ENCODE measurements at places on chromosomes 2 and 18.

DNA sequence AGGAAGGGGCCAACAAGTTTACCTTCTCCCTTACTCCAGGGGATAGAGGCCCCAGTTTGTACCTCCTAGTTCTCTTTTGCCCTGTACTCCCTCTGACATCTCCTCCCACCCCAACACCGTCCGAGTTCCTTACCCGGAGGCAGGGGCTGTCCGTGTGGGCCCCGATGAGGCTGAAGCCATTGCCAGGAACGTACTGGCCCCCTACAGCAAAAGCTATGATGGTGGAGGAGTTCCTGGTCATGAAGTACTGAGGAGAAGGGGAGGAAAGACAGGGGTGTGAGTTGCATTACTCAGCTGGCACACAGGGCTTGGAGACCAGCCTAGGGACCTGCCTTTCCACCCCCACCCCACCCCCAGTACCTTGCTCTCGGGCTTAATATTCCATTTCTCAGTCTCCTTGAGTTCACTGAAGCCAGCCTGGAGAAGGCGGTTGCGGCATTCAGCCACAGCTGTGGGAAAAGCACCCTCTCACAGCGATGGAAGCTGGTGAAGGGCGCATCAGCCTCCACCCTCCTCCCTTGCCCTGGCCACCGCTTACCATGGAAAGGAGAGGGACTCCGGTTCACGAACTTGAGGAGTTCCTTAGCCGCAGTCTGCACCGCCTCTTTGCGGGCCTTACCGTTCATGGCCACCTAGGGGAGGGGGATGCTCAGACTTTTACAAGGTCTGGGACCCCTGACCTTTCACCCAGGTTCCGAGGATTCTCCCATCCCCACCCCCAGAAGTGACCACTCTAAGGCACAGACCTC lies 1.0 kb downstream of the DNPEP start:
- no peak for DNase-seq

GRCh38 chr2:221747289-221747972 lies 175.3 kb upstream of the EPHA4 start:
- no peak for DNase-seq

DNA sequence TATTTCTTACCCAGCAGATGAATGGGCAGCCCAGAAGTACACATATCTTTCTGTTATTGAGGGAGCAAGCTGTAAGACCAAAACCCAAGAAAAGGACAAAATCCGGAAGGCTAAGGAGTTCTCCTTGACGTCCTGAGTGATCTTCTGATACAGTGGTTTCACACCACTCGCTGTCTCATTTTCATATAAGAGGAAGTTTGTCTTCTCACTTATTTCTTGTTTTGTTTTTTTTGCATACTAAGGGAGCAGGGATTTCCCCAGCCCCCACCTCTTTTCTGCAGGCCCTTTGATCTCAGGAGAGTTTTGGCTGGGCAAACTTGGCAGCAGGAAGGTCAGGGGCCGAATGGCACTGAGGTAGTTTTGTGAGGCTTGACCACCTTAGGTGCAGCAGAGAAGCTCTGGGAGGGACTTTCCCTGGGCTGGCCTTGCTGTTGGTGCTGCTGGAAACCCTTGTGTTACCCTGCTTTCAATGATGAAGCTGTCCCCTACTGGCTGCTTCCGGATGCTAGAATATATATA lies 13.3 kb downstream of the CHRNA1 start:
- no peak for DNase-seq

GRCh38 chr2:217530392-217531090 lies 472.3 kb downstream of the TNS1 start:
- DNase-seq: no peak

DNA sequence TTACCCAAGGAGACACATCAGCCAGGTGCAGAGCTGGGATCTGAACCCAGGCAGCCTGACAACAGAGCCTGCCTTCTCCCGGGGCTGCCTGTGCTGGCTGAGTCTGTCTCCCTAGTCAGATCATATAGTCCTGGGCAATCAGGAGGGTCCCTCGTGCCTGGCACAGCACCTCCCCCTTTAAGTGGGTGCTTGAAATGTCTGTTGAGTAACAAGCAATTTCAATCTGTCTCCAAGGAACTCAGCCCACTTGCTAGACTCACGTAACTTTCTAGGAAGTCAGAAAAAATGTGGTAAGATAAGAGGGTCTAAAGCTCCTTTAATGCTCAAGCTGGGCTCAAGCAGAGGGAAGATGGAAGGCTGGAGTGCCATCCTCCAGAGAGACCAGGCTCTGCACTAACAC lies 51.9 kb downstream of the REEP1 start:
- no peak for DNase-seq

GRCh38 chr2:21261591-21261990 lies 137.8 kb downstream of the TDRD15 start:
- DNase-seq: no peak

DNA sequence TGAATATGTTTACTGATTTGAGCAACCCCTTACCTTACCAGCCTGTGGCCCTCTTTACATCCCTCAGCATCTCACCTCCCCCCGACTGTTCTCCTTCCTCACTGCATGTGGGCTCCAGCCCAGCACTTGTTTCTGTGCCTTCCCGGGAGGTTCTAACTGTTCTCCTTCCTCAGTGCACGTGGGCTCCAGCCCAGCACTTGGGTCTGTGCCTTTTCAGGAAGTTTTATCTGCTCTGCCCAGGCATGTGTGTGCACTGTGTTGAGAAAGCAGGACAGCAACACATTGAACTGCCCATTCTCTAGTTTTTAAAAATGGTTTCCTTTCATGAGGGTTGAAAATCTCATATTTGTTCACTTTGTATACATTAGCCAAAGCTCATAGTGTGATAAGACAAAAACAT lies 158.4 kb downstream of the ATP9B start:
- no peak for DNase-seq

- peak; percentile 39 for DNase-seq
These were observed 1.3 kb downstream of the DUSP28 start for GRCh38 chr2:240561325-240561971.

GRCh38 chr2:192127434-192127833 lies 67.3 kb downstream of the TMEFF2 start:
- DNase-seq: no peak

- DNase-seq: no peak
These were observed 56.4 kb downstream of the NRXN1 start for GRCh38 chr2:50975546-50975945.

DNA sequence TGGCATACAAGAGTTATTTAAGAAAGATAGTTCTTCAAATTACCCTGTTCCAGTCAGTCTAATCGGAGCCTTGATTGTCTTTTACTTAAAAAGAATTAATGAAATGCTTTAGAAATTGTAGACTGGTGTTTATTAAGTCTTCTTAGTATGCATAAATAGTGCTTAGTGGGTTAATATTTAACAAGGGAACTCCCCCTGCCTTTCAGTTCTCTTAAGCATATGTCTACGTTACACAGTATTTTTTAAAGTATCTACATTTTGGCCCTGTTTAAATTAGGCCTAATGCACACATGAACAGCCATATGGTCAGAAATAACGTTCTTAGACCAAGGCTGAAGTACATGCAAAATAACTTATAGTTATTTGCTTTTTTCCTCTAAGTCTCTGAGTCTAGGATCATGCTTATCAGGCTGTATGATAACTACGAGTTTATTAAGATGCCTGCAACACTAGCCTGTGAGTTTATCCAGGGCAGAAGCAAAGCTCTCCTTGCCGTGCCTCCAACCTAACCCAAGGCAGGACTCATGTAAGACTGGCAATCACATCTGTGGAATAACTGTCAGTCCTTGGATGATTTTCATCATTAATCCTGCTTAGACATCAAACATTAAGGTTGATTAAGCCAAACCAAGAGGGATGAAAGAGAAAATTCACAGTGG lies 6.7 kb downstream of the BCL2 start:
- no peak for DNase-seq

GRCh38 chr18:68699043-68699442 lies 15.9 kb downstream of the TMX3 start:
- DNase-seq: no peak

GRCh38 chr18:21064347-21064746 lies 47.3 kb downstream of the ROCK1 start:
- DNase-seq: peak; percentile 46

DNA sequence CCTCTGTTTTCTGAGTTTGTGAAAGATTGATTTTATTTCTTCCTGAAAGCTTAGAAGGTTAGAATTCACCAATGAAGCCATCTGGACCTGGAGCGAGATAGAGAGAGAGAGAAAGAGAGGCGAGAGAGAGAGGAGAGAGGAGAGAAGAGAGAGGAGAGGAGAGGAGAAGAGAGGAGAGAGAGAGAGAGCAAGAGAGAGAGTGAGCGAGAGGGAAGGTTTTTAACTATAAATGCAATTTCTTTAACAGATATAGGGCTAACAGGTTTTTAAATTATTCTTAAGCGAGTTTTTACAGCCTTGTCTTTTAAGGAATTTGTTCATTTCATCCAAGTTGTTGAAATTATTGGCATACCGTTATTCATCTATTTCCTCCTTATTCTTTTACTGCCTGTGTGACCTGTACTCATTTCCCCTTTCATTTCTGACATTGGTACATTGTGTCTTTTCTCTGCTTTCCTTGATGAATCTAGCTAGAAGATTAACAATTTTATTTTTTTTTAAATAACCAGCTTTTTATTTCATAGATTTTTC lies 56.1 kb downstream of the BABAM2 start:
- no peak for DNase-seq

DNA sequence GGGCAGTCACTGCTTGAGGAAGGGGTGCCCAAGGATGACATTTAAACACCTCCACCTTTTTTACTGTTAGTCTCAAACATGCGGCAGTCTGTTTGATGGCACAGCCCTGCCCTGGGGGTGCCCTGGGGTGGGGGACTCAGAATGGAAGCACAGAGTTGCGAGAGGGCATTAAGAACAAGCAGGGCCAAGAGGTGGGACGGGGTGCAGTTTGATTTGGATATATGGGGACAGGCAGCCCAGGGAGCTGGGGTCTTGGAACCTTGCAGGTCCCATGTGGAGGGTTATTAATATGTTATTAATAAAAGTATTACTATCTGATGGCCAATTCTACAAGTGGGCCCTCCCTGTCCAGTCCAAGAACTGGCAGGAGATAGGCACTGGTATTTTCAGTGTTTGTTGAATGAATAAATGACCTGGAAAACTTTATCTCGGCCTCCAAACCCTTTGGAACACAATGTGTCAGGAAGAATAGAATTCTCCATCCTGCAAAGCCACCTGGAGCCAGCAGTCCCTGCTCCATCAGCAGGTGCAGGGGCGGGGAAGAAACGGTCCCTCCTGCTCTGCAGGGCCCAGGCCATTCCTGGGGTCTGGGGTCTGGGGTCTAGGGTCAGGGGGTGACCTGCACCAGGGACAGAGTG lies 25.2 kb downstream of the SDC1 start:
- no peak for DNase-seq
